ENCODE measurements at places on chromosomes 7 and 10.

DNA sequence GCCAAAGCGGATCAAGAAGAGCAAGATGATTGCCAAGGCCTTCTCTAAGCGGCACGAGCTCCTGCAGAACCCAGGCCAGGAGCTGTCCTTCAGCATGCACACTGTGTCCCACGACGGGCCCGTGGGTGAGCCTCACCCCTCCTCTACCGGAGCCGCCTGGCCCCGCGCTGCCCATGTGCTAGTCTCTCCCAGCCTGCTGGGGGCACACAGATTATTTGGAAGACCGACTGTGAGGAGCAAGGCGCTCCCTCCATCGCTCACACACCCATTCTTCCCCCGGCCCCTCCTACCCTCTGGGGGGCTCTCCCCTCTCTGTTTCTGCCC lies 13.9 kb upstream of the AHCYL2 start:
- DNase-seq, result no peak

DNA sequence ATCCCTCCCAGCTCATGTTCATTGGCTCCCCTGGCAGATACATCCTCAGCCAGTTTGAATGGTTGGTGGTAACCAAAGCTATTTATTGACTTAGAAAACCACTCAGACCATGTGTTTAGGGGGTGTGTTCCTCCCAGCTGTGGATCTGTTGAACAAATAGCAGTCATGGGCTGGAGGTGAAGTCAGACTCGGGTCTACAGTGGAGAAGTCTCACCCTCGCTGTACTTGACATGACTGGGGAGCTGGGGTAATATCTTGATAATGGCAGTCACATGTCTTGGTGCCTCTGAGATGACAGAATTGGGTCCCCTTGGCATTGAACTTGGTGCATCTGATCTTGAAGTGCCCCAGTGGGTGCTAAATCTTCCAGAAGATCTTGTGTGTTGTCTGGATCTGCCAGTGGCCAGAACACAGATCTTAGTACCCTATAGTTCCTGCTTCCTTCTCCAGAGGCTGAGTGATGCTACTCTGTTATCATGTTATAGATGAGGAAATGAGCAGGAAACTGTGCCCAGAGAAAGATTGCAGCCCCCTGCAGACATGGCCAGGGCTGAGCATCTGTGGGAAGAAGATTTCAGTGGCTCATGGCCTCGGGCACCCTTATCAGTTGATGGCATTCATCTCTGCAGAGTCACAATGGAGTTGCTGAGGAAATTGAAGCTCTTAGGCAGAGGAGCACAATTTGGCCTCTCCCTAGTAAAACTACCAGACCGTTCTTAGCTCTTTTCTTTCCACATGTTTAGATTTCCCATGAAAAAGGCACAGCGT lies 50.4 kb downstream of the ADRA2A start:
- no peak for DNase-seq

DNA sequence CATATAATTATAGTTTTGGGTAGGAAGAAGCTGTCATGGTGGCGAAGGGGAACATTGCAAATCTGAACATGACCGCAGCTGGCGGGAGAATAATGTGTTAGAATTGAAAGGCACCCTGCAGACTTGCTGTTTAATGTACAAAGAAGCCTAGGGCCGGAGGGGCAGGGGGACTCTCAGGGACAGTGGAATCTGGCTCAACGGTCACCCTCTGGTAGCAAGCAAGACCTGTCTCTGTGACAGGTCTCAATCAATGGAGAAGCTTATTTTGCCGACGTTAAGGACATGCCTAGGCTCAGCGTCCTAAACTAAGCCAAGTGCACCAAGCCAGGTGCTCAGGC lies 177.3 kb downstream of the NSUN6 start:
- no peak for DNase-seq

- no peak for DNase-seq
These were observed 141.0 kb downstream of the AOAH start for GRCh38 chr7:36583318-36583717.

DNA sequence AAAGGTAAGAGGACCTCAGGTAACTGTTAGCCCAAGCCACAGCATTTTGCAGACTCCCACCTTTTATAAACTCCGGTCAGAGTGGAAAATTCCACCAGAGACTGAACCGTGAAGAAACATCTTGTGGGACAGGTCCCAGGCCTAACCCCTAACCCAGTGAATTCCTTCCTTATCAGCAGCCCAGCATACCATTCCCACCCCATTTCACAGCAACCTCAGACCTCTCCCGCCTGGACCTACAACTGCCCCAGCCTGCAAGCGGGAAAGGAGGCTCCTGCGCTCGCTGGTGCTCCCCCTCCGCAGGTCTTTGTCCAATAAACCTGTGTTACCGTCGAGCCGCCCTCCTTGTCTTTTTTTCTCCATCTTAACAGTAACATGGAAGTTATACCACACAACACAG lies 736.6 kb downstream of the MAGI2 start:
- no peak for DNase-seq

GRCh38 chr7:130475776-130476175 lies 16.1 kb upstream of the MEST start:
- DNase-seq, result no peak

DNA sequence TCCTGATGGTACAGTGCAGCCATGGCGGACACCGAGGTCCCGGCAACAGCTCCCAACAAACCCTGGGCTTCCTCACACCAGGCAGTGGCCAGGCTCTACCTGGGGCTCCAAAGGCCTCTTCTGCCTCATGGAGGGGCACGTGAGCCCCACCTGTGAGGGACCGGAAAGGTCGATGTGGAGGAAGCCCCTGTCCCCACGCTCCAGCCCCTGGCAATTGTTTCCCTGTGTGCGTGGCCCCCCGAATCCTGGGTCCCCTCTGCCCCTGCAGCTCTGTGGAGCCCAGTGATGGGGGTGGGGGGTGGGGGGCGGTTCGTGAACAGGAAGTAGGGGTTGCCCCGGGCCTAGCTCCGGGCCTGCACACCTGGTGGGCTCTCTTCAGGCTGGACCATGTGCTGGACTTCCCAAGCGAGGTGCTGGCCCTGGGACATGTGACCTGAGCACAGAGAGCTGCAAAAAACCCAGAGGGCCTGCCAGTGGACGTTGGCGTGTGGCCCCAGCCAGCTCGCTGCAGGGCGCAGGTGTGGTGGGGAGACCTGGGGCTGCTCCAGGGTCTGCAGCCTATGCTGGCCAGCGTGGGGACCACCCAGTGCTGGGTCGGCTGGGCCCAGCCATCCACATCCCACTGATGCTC lies 72.6 kb downstream of the INPP5A start:
- no peak for DNase-seq

GRCh38 chr10:49649936-49650723 lies 29.3 kb upstream of the C10orf53 start:
- DNase-seq, result no peak

- no peak for DNase-seq
These were observed 104.3 kb upstream of the CAV2 start for GRCh38 chr7:116395141-116395791.

- no peak for DNase-seq
These were observed 25.5 kb downstream of the RAMP3 start for GRCh38 chr7:45182856-45183710.

DNA sequence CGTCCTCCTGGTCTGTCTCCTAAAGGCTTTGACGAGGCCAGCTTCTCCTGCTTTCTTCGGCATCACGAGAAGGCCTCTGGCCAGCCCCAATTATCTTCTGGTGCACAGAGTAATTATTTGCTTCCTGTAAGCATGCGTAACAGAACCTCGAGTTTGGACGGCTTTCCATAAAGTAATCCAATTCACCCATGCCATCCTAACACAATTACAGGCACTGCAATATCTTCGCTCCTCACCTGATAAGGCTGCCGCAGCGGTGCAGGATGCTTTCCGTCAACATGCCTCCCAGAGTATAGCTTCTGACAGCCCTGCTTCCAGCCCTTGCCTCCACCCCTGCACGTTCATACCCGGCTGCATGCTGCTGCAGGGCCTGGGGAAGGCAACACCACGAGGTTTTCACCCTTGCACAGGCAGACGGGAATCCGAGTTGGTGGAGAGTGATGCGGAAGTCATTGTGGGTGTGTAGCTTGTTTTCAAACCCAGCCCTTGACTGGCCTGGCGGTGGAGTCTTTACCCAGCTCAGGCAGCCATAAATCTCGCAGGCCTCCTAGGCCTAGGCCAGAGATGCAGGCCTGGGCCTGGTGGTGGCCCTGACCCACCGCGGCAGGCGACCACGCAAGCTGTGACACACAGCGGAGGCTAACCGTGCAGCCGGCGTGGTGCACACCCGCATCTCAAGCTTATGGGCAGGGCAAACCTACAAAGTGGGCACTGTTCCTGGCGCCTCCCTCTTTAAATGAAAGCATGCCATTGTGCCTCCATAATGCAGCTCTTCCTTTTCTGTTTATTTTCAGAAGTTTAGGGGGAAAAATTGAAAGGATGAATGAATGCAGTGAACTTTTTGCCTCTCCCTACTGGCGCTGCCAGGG lies 12.7 kb downstream of the EBF3 start:
- no peak for DNase-seq

Measured in activated naive CD4-positive, alpha-beta T cell (primary cell).